ENCODE measurements at places on chromosomes 2 and 18.

DNA sequence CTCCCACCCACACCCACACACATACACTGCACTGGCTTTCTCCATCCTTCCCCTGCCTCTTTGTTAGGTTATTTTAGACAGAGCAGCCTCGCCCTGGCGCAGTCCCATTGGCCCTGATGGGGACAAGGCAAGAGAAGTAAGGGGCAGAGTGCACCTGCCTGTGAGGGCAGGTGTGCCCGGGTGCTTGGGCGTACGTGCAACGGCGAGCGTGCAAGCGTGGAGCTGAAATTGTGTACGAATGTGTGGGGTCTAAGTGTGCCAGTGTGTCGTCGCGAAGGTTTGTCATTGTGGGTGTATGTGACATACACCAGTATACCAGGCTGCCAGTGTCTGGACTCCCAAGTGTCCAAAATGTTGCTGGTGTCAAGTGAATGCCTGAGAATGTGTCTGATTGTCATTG, 544 bp downstream of the LRATD1 start:
- no peak for DNase-seq

GRCh38 chr2:39550701-39551285, 113.7 kb upstream of the MAP4K3 start:
- no peak for DNase-seq

DNA sequence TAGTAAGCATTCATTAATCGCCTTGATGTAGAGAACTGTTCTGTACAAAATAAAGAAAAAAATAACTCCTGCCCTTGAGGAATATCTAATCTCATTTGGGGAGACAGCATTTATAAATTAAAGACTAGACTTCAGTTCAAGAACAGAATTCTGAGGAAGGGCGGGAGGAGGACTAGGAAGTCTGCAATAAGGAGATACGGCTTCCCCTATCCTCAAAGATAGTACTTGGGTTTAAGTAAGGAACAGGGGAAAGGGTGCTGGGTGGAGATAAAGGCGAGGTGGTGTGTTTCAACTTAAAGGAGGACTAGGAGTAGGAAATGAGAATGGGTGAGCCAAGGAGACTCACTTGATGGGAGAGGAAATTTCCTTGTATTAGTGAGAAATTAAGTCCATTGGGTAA, 121.9 kb upstream of the MSTN start:
- no peak for DNase-seq

DNA sequence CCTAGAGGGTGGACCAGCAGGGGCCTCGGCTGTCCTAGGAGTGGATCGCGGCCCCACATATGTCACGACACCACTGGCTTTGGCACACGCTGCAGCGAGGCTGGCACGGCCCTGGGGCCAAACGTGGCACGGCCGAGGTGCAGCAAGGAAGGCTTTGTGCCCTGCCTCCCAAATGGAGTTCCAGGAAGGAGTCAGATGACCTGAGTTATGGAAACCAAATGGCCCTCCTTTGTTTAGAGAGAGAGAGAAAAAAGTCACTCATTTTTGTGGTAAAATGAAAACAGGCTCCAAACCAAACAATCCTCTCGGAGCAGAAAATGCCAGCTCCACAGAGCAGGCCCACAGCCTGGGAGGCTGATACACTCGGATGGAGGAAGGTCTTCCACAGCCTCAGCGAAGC, 105.6 kb downstream of the ANTXR1 start:
- DNase-seq = no peak

DNA sequence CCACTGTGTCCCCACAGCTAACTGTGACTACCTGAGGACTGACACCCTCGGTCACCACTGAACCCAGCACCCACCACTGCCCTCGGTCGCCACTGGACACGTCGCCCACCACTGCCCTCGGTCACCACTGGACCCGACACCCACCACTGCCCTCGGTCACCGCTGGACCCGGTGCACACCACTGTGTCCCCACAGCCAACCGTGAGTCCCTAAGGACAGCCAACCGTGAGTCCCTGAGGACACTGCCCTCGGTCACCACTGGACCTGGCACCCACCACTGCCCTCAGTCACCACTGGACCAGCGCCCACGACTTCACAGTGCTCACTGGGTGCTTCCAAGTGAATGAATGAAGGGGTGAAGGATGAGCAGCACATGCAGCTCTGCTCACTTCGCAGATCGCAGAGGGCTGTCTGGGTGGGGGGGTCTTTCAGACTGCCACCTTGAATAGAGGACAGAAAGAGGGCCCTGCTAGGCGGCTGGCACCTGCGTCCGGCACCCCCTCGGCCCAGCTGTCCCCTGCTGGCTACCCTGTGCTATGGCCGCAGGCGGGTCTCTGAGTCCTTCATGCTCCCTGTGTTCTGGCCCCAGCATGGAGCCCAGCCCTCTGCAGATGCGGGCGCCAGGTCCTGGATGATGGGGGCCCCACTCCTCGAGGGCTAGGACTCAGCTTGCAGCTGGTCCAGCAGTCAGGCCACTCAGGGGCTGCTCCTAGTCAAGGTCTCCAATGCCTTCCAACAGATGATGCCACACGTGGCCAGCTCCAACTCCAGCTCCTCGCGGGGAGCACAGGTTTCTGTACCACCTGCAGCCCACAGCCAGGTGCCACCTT, 51.4 kb upstream of the GPC1 start:
- no peak for DNase-seq

- no peak for DNase-seq
Measured at GRCh38 chr18:43774497-43774896, 497.2 kb upstream of the SYT4 start.

GRCh38 chr2:177881008-177881747, 191.4 kb downstream of the PDE11A start:
- no peak for DNase-seq

GRCh38 chr2:43082111-43082894, 144.1 kb downstream of the ZFP36L2 start:
- DNase-seq = no peak

DNA sequence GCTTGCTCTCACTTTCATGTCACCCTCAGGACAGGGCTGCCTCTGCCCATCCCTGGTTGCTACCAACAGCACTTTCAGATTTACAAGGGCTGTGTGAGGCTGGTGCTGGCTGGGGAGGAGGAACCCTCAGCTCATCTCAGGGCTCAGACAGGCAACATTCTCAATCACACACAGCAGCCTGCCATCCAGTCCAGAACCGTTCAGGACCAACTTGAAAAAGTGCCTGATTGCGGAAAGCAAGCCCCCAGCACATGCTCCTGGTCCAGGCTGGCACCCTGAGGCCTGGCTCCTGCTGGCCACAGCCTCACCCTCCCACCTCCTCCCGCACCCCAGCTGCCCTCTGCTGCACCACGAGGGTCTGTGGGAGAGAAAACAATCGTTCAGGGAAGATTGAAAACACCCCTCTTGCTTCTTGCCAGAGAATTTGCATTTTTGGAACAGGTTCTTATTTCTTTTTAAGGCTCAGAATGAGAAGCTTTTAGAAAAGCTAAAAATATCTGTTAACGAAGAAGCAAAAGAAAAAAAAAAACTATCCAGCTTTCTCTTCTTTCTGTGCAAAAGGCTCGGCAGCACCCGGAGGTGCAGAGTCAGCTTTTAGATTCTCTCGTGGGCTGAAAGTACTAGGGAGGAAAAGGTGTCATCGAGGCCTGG, 403.8 kb upstream of the ID2 start:
- no peak for DNase-seq

DNA sequence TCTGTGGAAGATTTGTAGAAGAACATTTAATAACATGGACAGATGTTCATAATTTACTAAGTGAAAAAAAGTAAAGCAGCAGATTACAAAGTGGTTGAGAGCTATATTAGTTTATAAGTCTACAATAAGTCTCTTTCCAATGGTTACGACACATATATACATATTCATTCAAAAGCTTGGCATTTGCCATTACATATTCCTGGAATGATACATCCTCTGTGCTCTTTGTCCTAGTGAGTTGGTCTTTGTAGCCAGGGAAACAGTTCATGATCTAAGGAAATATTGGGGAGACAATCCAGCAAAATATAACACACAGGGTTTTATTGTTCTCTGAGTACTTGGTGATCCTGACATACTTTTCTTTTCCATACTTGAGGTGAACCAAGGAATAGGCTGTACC, 32.5 kb upstream of the SOS1 start:
- DNase-seq = no peak

- no peak for DNase-seq
Measured at GRCh38 chr2:75023666-75024455, 65.4 kb downstream of the POLE4 start.

DNA sequence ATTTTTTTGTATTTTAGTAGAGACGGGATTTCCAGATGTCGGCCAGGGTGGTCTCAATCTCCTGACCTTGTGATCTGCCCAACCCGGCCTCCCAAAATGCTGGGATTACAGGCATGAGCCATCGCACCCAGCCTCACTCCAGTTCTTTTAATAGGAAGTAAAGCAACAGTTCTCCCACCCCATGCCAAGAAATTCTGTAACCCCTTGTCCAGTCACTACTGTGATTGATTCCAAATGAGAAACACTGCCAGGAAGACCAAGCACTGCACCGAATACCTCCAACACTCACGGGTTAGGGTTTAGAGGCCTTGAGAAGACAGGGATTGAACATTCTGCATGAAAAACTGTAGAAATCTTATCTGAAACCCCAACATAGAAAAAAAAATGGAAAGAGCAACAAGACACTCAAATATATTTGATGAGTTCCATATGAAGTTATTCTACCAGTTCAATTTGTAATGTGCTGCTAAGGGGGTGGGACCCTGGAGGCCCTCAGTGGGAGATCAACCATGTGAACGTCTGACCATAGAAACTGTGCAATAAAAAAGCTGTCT, 48.2 kb upstream of the BIN1 start:
- DNase-seq = no peak

- DNase-seq = no peak
Measured at GRCh38 chr2:138035608-138036217, 71.4 kb downstream of the HNMT start.

DNA sequence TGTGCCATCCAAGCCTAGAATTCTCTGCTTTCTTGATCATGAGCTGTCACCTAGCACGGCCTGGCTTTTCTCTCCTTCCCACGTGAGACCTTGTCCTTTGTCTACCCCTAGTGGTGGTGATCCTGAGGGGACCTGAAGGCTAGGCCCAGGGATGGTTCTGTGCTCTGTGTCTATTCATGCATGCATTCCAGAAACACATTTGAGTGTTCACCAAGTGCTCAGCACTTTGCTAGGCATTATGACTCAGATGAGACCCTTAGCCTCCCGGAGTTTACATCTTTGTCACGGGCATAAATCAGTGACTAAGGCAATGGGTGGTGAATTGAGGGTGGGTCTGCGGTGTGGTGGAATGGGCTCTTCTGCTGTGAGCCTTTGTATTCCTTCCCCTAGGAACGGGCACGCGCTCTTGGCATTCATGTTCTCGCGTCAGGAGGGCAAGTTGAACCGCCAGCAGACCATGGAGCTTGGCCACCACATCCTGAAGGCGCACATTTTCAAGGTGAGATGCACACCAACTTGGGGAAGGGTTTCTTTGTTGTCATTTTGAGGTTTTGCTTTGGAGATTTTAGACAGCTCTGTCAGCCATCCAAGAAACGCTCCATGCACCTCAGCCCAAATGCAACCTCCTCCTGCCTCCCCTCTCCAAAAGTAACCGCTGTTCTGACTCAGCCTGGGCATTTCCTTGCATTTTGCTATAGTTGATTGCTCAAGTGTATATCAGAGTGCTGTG, 100.9 kb downstream of the WDSUB1 start:
- DNase-seq = no peak

- DNase-seq = no peak
Measured at GRCh38 chr18:47492691-47493090, 241.2 kb upstream of the SKOR2 start.

DNA sequence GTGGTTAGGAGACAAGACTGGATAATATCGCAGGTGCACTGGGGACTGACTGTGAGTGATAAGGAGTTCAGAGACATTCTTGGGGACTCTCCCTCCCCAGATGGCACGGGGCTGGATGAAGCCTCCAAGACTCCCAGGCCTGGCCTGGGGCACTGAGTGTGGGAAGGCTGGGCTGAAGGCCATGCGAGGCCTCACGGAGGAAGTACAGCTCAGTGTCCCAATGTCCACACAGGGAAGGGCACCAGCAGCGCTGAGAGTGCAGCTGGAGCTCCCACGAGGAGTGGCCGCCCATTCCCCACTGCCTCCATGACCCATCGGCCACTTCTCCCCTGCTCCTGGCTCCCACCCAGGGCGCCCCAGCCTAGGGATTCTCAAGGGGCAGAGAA, 6.5 kb downstream of the MFSD2B start:
- DNase-seq = no peak

- DNase-seq = no peak
Measured at GRCh38 chr2:158205215-158205614, 103.5 kb downstream of the UPP2 start.

- no peak for DNase-seq
Measured at GRCh38 chr18:58208207-58208932, 164.3 kb downstream of the NEDD4L start.

DNA sequence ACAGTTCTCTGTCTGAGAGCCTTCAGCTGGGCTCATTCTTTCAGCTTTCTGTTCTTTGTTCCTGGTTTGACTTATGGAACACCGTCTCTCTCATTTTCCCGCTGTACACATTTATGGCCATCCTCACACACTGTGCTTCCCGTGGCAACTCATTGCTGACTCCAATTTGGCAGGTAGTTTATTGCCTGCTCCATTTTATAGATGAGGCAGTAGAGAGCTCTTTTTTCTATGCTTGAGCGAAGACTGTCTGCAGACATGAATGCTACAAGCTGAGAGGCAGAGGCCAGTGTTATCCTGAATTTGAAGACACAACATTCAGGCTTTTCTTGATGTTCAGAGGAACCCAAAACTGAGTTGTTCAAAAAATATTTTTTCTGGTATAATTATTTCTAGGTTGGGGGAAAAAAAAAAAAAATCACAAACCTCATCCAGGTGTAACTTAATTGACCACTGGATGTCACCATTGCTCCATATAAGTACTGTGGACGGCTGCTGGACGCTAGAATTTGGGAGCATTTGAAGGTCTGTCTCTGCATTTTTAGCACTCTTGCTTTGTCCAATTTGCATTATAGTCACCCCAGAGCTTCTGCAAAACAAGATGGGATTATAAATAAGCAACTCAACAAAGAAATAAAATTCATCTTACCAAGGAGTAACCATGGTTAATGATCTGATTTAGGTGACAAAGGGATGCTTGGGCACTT, 83.5 kb downstream of the HRH4 start:
- no peak for DNase-seq

DNA sequence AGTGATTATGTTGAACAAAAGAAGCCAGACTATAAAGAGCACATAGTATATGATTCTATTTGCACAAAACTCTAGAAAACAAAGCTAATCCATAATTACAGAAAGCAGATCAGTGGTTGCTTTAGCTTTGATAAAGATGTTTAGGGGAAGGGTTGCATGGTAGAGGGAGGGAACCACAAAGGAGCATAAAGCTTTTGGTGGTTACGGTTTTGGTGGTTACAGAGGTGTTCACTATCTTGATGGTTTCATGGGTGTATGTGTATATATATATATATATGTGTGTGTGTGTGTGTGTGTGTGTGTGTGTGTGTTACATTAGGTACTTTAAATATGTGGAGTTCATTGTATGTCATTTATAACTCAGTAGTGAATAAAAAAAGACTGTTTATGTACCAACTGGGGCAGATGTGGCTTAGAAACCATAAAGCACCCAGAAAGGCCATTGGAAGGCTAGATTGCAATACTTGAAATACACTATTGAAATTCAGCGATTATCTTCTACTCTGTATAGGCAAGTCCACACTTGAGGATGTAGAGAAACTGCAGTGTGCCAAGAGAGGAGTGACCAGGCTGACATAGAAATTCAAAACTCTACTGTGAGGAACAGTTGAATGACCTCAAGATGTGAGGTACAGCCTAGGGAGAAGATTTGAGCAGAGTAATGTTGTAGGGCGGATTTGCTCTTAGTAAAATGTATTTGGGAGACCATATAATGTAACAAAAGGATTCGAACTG, 60.6 kb downstream of the CAB39 start:
- DNase-seq = no peak
